ENCODE measurements at places on chromosomes 2 and 18.

DNA sequence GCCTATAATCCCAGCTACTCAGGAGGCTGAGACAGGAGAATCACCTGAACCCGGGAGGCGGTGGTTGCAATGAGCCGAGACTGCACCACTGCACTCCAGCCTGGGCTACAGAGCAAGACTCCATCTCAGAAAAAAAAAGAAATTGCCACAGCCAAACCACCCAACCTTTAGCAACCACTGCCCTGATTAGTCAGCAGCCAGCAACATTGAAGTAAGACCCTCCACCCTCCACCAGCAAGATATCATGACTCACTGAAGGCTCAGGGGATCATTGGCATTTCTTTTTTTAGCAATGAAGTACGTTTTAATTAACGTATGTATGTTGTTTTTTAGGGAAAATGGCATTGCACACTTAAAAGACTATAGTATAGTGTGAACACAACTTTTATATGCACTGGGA, 349.1 kb upstream of the ACVR2A start:
- no peak for DNase-seq

- DNase-seq = no peak
These were observed 289.4 kb downstream of the AFF3 start for GRCh38 chr2:99852956-99853355.

DNA sequence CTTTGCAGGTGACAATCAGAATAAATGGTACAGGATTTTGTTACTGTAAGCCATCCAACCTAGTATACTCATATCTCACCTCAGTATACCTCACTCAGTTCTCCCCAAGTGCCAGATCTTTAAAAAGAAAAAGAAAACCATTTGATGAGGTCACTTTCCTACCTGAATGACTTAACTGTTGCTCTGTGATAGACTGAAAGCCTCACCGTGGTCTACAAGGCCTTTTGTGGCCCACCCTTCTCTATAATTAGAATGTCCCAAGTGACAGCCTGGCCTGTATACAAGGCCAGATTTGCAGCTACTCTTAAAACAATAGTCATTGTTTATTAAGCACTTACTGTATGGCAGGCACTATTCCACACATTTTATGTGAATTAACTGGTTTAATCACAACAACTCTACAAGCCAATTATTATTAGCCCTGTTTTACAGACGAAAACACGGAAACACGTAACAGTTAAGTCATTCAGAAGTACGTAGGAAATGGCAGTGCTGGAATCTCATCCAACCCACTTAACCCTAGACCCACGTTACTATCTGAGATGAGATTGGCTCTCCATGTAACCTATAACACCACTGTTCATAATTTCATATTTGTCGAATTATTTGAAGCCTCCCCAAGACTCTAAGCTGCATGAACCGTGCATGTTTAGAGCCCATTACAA, 28.3 kb downstream of the PKP4 start:
- no peak for DNase-seq

- DNase-seq = no peak
These were observed 69.3 kb downstream of the NEDD4L start for GRCh38 chr18:58113337-58113736.

Data from hypothalamus (tissue), 51 donors.